ENCODE measurements at places on chromosomes 11 and 22.

- peak; percentile 18 for DNase-seq
Observed at GRCh38 chr11:44911029-44911814, 39.5 kb downstream of the TP53I11 start.

GRCh38 chr22:35872451-35872850, 154.8 kb downstream of the APOL5 start:
- no peak for DNase-seq

DNA sequence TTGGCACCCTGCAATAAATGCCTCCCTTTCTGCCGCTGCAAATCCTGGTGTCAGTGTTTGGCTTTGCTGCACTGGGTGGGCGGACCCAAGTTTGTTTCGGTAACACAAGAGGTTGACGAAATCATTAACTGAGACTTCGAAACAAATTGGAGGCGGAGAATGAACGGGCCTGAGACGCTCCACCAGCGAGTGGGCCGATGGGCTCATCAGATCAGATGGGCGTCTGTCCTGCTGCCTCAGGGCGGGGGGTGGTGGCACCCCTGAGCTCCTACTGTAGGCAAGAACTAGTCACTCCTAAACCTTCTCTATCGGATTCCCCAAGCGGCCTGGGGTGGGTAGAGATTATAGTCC, 918 bp upstream of the CAPN5 start:
- DNase-seq: no peak

DNA sequence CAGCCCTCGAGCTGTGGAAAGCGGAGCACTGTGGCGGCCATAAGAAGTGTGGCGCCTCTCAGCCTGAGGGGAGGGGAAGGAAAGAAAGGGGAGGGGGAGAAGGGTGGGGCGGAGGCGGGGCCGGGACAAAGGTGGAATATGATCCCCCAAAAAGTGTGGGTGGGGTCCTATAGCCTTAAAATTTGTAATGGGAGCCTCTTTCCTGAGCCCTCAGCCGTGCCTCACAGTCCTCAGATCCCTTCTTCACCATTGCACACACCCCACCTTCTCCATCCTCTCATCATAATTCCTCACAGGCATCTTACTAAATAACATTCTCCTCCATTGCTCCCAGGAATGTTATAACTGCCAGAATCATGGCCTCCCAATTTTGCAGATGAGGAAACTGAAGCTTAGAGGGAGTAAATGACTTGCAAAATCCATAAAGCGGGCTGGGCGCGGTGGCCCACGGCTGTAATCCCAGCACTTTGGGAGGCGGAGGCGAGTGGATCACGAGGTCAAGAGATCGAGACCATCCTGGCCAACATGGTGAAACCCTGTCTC, 600 bp upstream of the RAB6A start:
- no peak for DNase-seq

DNA sequence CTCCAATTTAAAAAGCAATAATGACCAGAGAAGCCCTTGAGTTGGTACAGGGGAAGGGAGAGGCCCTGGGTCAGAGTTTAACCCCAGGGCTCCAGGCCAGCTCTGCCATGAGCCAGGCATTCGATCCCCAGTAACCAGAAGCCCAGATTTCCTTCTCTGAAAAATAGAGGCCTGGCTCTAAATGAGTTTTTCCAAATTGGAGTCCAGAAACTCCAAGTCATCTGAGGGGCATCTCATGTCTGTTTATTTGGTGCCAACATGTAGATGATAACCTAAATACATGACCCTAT, 381.9 kb downstream of the CTTN start:
- no peak for DNase-seq

- DNase-seq: no peak
Observed at GRCh38 chr11:67280788-67281551, 8.1 kb upstream of the ANKRD13D start.

GRCh38 chr11:25991476-25991875, 340.5 kb upstream of the ANO3 start:
- DNase-seq: no peak

DNA sequence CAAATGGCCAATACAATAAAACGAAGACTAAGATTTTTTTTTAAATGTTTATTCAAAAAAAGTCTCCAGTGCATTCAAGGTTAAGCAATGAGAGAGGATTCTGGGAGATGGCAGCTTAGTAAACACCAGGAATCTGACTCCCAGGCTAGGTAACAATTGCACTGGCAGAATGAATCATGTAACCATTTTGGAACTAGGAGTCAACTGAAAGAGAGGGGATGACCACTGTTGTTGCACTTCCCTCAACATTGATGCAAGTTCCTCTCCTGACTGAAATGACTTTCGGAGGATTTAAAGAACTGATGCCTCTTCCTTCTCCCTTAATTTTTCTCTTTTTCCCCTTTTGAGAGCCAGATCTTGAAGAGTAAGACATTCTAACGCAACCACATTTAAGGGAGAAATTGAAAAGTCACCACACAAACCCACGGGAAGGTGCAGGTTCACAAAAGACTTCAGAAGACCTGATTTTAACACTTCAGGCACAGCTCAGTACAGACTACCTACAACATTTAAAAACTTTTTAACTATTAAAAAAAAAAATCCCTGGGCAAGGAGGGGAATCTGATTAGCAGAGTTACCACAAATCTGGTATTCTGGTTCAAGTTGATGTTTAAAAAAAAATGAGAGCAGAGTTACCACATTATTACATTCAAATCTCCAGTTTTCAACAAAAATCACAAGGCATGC, 56.8 kb downstream of the FCHSD2 start:
- DNase-seq: no peak

DNA sequence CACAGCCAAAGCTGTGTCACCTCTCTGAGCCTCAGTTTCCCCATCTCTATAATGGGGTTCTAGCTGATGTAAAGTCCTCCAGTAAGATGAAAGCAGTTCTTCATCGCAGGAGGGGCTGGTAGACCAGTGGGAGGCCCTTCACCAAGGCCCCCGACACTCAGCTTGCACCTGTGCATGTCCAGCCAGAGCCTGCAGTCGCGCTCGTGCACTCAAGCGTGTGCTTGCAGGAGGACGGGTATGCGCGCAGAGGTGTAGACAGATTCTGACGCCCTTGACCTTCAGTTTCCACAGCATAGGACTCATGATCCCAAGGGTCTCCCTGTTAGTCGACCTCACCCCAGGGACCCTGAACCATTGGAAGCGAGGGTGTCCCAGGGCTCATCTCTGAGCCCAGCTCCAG, 633.7 kb downstream of the TBC1D22A start:
- DNase-seq: no peak

GRCh38 chr11:133560472-133560855, 28.2 kb upstream of the OPCML start:
- DNase-seq: no peak

- no peak for DNase-seq
Observed at GRCh38 chr11:57638811-57639320, 10.8 kb downstream of the YPEL4 start.

GRCh38 chr11:116955548-116955947, 118.1 kb upstream of the APOA1 start:
- DNase-seq: no peak

DNA sequence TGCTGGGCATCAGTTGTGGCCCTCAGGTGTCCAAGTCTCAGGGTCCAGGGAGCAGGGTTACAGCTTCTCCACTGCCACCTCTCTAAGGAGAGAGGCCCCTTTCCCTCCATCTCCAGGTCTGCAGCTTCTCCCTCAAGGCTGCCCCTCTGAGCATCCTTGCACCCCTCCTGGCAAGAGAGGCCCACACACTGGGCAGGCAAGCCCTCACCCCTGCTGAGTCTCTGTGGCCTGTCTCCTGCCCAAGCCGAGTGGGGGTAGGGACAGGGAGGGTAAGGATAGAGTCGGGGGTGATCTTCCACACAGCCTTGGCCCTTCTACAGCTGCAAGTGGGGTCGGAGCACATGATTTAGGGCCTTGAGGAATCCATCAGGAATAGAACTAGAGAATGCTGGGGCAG, 76.6 kb downstream of the ST3GAL4 start:
- no peak for DNase-seq

Data from RCC 7860 (cell line).